ENCODE measurements at places on chromosomes 3 and 15. TPM values are rescaled to one million over a fixed set of nuclear protein-coding genes. Genes with fewer than 3 reads are reported as not detected.

DNA sequence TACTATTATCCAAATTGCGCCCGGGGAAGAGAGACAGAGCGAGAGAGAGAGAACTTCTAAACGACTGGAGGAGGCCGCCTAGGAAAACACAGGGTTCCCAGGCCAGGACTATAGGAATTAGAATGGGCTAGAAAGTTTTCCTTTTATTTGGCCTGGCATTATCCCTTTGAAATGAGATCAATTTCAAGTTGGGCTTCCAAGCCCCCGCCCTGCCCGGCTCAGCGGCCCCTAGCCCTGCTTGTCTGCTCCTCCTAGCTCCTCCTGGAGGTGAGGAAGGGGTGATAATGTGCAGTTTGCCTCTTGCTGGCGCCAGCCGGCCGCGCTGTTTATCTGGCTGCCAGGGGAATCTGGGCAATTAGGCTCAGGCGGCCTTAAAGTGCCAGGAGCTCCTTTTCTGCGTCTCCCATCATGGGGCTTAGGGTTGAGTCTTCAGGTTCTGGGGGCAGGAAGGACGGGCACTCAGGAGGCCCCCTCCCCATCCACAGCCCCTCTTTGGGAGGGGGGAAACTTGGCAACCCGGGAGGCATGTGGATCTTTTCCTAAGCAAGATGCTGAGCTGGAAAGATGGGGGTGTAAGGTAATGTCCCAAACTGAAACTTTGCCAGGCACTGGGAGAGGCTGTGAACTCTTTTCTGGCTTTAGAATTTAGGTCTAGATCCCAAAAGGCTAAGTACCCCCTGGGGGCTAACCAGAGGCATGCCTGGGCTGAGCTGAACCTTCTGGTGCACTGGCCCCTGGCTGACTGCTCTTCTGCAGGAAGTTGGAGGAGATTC is 5.5 kb downstream of the SMAD6 start:
- no peak for DNase-seq

DNA sequence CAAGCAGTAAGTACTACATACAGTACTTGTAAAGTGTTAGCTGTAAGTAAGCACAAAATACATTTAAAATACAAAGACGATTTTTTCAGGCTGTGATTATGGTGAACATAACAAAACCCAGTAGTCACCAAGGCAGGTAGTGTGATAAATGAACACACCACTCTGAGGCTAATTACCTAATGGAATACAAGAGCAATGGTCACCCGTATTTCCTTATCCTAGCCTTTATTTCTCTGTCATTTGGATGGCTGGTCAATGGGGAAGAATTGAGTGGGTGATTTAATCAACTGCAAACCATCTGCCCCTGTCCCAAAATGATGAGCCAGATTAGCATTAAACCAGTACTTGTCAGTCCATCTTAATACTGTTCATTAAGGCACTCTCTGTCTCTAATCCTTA is 89.2 kb upstream of the CGNL1 start:
- no peak for DNase-seq

DNA sequence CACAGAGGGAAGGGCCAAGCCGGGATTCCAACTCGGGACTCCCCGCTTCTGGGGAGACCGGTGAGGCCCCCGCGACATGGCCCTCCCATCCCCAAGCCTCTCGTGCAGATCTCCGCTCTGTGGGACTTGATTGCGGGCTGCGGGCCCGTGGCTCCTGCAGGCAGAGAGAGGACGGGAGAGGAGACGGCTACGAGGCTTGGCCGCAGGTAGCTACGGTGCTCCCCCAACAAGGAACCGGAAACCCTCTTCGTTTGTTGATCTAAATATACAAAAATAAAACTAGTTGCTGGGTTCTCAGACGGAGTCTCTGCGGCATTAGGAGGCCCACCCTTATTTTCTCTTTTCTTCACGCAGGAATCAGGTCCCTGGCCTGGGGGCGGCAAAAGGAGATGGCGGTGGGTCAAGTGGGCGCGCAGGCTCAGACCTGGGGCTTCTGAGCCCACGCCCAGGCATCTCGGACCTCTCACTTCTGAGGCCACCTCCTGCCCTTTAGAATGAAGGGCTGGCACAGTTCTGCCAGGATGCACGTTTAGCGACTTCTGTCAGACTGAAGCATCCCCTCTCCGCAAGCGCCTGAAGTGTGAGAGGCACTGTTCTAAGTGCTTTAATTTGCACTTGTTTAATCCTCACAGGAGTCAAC is 10.9 kb downstream of the GNB5 start:
- DNase-seq, result no peak

DNA sequence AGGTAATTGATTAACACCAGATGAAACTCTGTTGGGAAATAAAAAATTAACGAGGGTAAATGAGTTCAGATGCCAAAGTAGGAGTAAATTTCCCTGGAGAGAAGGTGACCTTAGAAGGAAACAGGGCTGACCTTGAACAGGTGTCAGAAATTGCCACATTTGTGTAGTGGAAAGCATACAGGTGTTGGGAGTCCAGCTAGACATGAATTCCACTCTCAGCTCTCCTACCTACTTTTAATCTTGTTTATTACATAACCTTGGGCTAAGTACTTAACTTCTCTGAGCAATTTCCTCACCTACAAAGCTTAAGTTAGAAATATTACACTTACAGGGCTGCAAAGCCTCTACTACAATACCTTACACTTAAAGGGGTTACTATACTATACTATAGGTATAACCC is 96.0 kb downstream of the ISL2 start:
- DNase-seq, result no peak

DNA sequence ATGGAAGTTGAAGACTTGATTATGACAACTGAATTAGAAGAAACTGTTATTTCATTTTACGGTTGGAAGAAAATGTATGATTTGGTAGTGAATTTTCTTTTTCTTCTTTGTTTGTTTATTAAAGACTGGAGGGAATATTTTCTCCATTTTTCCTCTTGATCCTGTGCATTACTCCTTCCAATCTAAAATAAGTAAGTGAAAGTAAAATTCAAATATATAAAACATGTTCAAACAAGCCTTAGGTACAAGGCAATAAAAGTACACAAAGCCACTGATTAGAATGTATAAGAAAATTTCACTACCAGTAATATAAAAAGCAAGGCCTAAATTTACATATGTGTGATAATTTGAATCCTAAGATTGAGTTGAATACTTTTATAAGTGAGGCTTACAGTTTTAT is 181.2 kb upstream of the MME start:
- no peak for DNase-seq

Gene ZCWPW2
- total RNA-seq, result 0.40 TPM

Gene SPINK8
- not detected for total RNA-seq

Gene MAPKAPK3
- total RNA-seq, result 90.3 TPM

Gene ADAMTSL3
- 11.3 TPM for total RNA-seq
